Stimulated activated CD4-positive, alpha-beta T cell treated with anti-CD3 and anti-CD28 coated beads, Interleukin-1b, Interleukin-23, amount 100 ng/mL, for 1 hour (primary cell): ENCODE measurements at places on chromosomes 2 and 18.

- no peak for DNase-seq
Measured at GRCh38 chr2:20378891-20379519, 28.4 kb upstream of the PUM2 start.

DNA sequence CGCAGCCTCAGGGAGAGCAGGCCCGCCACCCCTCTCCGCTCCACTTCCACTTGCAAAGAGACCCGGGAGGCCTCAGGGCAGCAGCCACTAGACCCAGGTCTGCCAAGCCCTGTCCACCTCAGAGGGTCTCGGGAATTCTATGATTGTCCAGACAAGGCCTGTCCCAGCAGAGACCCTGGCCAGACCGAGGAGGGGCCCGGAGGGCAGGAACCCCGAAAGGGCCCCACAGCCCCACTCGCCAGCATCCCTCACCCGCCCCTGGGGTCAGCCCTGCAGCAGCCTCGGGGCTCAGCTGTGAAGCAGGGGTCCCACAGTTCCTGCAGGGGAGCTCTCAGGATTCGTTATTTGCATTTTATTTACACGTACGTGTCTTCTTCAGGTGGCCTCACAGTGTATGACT, 269.5 kb downstream of the EIPR1 start:
- DNase-seq: no peak

DNA sequence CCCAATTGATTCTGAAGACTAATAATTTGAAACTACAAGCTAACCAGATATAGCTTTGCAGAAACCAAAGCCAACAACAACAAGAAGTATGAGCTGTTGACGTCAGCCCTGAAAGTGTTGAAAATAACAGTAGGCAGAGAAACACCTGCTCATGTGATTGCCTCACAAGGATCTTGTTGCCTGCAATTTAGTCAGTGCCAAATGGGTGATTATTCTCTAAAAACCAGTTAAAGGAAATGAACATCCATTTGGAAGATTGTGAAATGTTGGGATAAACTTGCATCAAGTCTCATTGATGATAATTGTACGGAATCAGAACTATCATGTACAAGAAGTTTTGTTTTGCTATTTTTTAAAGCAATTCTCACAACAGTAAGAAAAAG, 2.8 kb downstream of the CYTIP start:
- DNase-seq: no peak

GRCh38 chr2:6934758-6935651, 17.8 kb downstream of the RNF144A start:
- DNase-seq: no peak

- no peak for DNase-seq
Measured at GRCh38 chr18:21741562-21742314, 1.1 kb downstream of the MIB1 start.

DNA sequence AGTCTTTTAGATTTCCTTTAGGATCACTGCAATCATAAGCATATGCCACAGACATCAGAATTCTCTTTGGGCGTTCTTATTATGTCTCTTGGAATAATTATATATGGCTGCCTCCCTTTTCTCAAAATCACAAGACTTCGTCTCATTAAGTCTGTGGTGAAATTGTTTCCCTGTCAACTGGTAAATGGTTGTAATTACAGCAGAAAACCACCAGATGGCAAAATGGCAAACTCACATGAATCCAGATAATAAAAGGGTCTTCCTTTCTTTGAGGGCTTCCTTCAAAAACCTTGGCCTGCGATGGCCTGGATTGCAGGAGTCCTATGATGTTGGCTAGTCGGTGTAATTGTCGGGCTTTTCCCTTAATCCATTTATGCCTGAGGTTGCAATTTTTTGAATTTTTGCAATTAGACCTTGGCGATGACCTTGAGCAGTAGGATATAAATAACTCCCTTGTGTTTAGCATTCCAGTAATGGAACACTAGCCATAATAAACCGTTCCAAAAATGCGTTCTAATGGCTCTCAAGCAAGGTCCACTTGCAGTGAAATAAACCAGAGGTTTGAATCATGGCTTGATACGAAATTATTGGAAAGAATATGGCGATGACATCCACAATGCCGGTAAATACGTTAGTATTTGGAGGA, 656.4 kb downstream of the MBD2 start:
- DNase-seq: no peak

GRCh38 chr2:174210862-174211261, 37.5 kb downstream of the OLA1 start:
- no peak for DNase-seq

- DNase-seq: no peak
Measured at GRCh38 chr2:43073401-43073825, 153.0 kb downstream of the ZFP36L2 start.

DNA sequence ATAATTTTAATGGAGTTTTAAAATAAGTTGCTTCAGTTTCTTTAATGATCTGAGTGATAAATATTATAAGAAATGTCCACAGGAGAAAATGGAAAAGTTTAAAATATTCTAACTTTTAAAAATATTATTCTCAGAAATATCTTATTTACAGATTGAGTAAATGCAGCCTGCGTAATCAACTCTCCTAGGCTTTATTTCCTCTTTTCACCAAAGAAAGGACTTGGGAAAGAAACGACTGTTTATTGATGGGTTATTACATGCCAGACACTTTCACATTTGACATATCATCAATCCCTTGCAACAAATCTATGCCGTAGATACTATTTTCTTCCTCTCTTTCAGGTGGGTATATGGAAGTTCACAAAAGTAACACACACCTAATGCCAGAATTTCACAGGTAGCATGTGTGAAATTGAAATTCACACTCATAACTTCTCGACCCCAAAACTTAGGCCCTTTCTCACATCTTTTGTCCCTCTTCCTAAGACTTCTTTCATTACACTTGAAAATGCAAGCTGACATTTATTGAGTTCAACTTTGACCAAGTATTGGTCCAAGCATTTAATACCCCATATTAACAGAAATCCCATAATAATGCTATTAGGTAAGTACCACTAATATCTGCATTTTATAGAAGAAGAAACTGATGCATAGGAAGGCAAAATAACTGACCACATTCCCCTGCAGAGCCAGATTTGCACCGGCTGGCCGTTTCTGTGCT, 49.2 kb downstream of the MYOM1 start:
- DNase-seq: no peak

DNA sequence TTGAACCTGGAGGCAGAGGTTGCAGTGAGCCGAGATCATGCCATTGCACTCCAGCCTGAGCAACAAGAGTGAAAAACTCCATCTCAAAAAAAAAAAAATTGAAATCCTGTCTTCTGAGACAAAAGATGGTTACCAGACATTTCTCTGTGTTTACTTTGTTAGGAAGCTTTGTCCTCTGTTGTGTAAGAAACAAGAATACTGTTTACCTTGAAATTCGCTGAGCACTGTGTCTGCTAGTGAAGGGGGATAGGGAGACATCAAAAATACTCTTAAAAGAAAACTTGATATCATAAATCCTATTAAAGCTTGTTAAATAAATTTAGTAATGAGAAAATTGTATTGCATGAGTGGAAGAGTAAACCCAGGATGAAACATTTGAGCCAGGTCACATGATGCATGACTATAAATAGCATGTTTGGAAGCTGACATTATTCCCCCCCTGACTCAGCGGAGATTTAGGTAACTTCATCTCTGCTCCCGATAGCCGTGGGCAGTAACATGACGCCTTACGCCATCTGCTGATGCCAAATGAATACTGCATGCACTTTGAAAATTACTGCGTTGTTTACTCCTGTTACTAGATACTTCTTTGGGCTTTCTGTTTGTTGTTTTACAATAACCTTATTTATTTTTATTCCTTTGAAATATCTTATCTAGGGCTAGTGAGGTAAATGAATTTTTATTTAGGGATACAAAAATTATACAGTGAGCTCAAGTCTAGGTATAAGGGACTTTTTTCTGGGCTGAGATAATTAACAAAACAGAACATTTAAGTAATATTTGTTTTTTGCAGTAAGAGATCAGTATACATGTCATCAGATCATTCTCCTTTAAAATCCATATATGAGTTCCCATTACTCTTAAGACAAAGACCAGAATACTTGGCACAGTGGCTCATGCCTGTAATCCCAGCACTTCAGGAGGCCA, 134.9 kb downstream of the MAP3K20 start:
- peak; percentile 15 for DNase-seq
